Right atrium auricular region (tissue), 2 donors: ENCODE measurements at places on chromosomes 1 and 21. TPM values are rescaled to one million over a fixed set of nuclear protein-coding genes. Genes with fewer than 3 reads are reported as not detected.

ZMYND12 gene
- 3.4 TPM for total RNA-seq

DNA sequence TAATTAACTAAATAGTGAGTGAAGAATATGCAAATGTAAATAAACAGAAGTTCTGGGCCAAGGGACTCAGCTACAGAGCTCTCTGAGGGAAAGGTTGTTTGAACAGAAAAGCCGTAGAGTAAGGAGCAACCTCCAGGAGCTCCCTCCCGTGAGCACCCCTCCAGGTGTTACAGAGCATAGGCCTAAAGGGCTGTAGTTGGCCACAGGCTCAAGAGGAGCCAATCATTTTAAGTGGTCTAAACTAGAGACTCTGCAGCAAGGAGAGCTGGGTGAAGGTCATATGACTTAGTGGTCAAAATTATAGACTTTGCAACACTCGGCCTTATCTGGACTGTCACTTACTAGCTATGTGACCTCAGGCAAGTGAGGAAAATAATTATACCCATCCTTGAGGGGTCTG is 19.1 kb upstream of the RXRG start:
- no peak for DNase-seq
- no peaks in the 10 kb centered on the region for H3K27me3 ChIP-seq
- H3K27ac ChIP-seq = no peak overlapping the region
- no peaks in the 10 kb centered on the region for H3K4me1 ChIP-seq

- no peaks in the 10 kb centered on the region for H3K27me3 ChIP-seq
- H3K36me3 ChIP-seq = no peaks in the 10 kb centered on the region
- no peak for DNase-seq
- peaks cover 36% of the 10 kb centered on the region for H3K4me1 ChIP-seq
Observed at GRCh38 chr1:178538192-178538916, 25.4 kb downstream of the TEX35 start.

EPS8L3 gene
- total RNA-seq = 0.19 TPM

DNA sequence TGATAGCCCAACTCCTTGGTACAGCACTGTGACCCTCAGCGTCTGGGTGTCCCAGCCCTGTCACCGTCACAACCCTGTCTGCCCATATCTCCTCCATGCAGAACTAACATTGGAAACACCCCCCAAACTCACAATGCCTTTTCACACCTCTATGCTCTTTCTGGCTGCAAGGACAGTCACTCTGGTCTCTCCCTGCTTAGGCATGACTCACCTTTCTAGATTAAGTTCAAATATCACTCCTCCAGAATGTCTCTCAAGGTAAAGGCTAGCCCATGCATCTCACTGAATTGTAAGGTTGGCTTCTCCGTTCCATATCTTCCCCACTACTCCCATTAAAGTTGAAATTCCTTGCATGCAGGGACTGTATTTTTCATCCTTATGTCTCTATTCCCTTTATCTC is 17.0 kb upstream of the CAPN8 start:
- no peak overlapping the region for H3K27ac ChIP-seq
- no peaks in the 10 kb centered on the region for H3K36me3 ChIP-seq
- DNase-seq = no peak
- no peaks in the 10 kb centered on the region for H3K4me1 ChIP-seq
- no peaks in the 10 kb centered on the region for H3K27me3 ChIP-seq

DNA sequence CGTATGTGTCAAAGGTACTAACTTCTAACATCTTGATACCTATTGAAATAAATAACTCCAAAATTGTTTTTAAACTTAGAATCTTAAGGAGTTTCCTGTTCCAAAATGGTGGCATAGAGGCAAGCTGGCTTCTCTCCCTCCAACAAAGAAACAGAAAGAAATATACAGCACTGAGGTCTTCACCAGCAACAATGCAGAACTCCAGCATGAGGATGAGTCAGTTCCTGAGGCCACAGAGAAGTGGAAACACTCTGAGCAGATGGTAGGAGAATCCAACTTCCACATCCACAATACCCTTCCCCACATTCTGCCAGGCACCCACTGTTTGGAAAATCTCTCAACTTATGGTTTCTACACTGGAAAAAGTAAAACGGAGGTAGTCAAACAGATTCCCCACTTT is 12.2 kb upstream of the PPIH start:
- H3K4me1 ChIP-seq = no peaks in the 10 kb centered on the region
- no peak for DNase-seq

DNA sequence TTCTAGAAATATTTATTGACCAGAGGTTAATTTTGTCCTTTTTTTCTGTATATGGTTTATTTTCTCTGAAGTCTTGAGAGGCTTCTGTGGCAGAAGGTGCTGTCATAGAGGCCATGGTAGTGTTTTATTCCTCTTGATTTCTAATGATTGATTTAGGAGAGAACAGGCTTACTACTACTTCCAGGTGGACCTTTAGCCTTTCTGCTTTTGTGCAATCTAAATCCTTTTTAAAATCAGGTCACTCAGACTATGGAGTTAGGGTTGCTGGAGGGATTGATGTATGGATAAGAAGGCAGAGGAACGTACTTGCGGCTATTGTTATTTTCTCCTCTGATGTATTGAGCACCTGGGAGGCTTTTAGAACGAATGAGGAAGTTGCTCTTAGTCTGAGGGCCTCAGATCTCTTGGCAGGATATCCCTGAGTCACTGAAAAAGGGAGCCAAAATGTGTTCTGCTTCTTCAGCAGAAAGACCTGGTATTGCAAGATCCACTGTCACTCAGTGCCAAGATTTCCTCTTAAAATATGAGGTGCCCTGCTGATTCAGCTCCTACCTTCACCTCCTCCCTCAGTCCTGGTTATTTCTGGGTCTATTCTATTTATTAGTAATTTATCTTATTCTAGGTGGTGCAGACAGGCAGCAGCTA is 277.4 kb downstream of the ZNF648 start:
- H3K4me1 ChIP-seq = no peaks in the 10 kb centered on the region
- H3K27ac ChIP-seq = no peak overlapping the region
- H3K4me3 ChIP-seq = no peak overlapping the region
- H3K36me3 ChIP-seq = no peaks in the 10 kb centered on the region
- no peaks in the 10 kb centered on the region for H3K27me3 ChIP-seq

- no peaks in the 10 kb centered on the region for H3K4me1 ChIP-seq
- DNase-seq = no peak
- no peaks in the 10 kb centered on the region for H3K36me3 ChIP-seq
- H3K27me3 ChIP-seq = no peaks in the 10 kb centered on the region
Observed at GRCh38 chr1:14034506-14034905, 334.5 kb downstream of the PRDM2 start.

CFAP107 gene
- not detected for total RNA-seq

DNA sequence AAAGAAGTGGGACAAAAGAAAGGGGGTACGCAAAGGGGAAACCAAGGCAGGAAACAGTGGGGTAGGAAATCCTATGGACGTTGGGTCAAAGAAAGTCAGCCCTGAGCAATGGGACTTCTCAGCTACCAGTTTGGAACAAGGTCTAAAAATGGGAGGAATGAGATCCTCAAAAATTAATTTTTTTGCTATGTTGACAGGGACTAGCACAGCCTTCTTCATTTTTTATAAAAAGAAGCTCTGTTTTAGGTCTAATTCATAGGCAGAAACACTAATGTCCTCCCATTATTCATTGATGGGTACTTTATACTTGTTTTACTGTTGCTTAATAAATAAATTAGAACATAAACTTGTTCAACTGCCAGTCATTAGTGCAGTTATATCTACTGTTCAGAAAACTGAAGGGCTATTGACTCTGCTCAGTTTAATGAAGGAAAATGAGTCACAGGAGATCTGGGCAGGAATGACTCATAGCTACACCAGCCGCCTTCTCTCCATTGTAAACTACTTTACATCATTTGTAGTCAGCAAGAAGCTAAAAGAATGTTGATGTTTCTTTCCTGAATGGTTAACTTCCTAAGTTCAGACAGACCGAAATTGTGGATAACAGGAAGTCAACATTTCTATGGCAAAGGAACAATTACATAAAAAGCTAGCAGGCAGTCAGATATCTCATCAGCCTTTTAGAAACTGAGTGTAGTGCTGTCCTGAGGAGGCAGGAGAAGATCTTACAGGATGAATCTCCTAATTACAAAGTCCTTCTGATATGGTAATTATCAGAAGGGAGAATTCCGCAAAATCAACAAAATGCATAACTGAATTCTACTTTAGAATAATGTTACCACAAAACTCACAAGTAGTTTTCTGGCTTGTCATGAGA is 356.4 kb upstream of the PKN2 start:
- DNase-seq = no peak
- H3K4me1 ChIP-seq = peaks cover 18% of the 10 kb centered on the region
- no peak overlapping the region for H3K4me3 ChIP-seq
- H3K36me3 ChIP-seq = no peaks in the 10 kb centered on the region
- no peak overlapping the region for H3K27ac ChIP-seq
- H3K27me3 ChIP-seq = no peaks in the 10 kb centered on the region

DNA sequence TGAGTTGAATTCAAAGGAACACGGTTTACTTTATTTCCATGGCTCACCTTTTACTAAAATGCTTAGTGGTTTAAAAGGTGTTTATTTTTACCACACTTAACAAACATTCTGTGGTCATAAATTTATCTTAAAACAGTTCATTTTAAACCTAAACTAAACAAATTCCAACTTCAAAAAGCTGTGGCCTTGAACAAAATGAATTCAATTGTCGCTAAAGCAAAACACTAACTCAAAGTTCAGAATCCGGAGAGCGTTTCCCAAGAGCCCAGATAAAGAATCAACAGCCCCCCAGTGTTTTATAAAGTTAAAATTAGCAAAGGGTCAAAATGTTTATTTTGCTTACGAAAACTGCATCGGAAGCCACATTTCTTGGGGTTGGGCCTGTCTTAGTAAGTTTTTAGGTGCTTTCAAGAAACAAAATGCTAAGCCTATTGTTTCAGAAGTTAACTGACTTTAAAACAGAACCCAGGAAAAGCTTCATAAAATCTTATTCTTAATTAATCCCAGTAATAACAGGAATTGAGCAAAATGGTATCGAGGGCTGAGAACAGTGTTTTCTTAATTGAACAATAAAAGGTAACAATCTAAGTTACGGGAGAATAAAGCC is 1.3 kb downstream of the PUM1 start:
- DNase-seq = no peak
- peaks cover 36% of the 10 kb centered on the region for H3K4me1 ChIP-seq
- no peaks in the 10 kb centered on the region for H3K27me3 ChIP-seq
- H3K36me3 ChIP-seq = peaks cover 2% of the 10 kb centered on the region
- peak overlapping the region; percentile 98 for H3K27ac ChIP-seq

GRCh38 chr1:87935130-87935529 is 606.5 kb downstream of the LMO4 start:
- no peak for DNase-seq
- no peaks in the 10 kb centered on the region for H3K27me3 ChIP-seq
- H3K36me3 ChIP-seq = no peaks in the 10 kb centered on the region
- no peak overlapping the region for H3K4me3 ChIP-seq
- no peak overlapping the region for H3K27ac ChIP-seq

DNA sequence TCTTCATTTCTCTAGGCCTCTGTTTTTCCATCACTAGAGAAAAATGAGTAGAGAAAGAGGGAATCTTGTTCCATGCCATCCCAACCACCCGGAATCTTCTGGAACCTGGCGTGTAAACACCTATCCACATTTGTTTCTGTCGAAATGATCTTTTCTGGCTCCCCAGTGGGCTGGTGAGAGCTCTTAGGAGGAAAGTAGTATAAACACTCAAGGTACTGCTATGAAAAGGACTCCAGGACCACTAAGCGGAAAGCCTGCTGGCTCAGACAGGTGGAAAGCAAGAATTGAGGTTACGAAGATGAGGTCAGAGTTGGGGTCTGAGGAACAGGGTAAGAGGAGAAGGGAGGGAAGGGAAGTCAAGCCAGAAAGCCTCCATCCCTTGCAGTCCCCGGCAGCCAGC is 90.8 kb downstream of the PLXNA2 start:
- H3K36me3 ChIP-seq = no peaks in the 10 kb centered on the region
- no peak overlapping the region for H3K27ac ChIP-seq
- no peak overlapping the region for H3K4me3 ChIP-seq

DNA sequence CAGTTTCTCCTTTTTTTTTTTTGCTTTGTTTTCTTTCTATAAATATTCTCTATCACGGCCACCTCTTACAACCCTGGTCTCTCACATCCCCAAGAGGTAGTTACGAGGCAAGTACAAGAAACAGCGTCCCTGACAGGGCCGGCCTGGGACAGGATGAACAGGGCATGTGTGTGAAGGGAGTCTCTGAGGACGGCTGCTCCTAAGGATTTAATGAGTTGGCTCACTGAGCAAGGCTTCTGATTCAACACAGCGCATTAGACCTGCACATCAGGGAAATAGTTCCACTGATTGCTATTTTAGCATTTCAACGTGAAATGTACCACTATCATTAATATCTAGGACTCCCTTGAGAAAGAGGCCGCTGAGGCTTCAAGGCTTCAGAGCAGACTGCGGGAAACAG is 54.0 kb downstream of the NTPCR start:
- no peaks in the 10 kb centered on the region for H3K27me3 ChIP-seq
- H3K4me1 ChIP-seq = no peaks in the 10 kb centered on the region
- DNase-seq = no peak
- H3K27ac ChIP-seq = no peak overlapping the region
- H3K36me3 ChIP-seq = no peaks in the 10 kb centered on the region

GRCh38 chr1:77548285-77548684 is 134.2 kb downstream of the ZZZ3 start:
- H3K4me3 ChIP-seq = no peak overlapping the region
- H3K36me3 ChIP-seq = no peaks in the 10 kb centered on the region
- no peaks in the 10 kb centered on the region for H3K27me3 ChIP-seq

SLAMF9 gene
- not detected for total RNA-seq

DNA sequence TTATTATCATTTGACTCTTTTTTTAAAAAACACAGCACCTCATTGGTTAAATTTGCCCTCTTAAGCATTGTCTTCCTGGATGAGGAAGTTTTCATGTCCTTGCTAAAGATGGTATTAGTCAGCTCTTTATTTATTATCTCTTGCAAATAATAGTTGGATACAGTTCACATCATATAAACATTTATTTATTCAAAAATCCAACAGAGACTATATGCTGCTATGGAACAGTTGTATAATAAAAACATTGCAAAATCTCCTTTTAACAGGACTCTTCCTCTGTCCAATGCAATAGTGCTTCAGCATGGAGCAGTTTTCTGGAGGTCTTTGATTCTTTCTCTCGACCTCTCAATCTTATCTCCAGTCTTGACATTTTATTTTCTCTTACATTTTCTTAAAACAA is 49.5 kb upstream of the VCAM1 start:
- H3K36me3 ChIP-seq = no peaks in the 10 kb centered on the region
- no peak for DNase-seq
- no peaks in the 10 kb centered on the region for H3K27me3 ChIP-seq

GRCh38 chr1:117364240-117364639 is 3.0 kb upstream of the MAN1A2 start:
- H3K27me3 ChIP-seq = no peaks in the 10 kb centered on the region
- no peak for DNase-seq
- no peaks in the 10 kb centered on the region for H3K36me3 ChIP-seq
- peak overlapping the region; percentile 97 for H3K27ac ChIP-seq
